ENCODE measurements at places on chromosomes 12 and 14.

DNA sequence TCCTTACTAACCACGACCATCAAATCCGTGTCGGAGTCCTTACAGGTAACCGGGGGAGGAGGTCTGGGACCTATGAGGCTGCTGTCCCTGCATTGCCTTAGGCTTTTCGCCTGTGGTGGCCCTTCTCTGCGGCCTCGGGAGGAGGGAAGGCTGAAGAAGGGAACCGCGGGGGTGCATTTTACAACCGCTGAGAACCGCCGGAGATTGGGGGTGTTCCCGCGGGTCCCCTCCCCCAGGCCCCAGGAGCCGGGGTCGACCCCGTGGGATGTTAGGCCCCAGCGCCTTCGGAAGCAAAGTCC, 549 bp downstream of the GPHN start:
- no peak for DNase-seq

- DNase-seq, result no peak
These were observed 13.8 kb downstream of the PLD4 start for GRCh38 chr14:104938436-104938835.

DNA sequence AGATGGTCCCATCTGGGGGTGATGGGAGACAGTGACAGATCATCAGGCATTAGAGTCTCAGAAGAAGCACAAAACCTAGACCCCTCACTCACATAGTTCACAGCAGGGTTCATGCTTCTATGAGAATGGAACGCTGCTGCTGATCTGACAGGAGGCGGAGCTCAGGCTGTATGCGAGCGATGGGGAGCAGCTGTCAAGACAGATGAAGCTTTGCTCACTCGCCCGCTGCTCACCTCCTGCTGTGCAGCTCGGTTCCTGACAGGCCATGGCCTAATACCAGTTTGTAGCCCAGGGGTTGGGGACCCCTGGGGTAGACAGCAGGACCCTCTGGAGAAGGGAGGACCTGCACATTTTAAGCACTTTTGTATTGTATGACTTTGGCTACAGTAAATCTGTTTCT, 111.2 kb downstream of the LGMN start:
- no peak for DNase-seq

- DNase-seq, result no peak
These were observed 451.7 kb downstream of the MDGA2 start for GRCh38 chr14:47223656-47224055.

DNA sequence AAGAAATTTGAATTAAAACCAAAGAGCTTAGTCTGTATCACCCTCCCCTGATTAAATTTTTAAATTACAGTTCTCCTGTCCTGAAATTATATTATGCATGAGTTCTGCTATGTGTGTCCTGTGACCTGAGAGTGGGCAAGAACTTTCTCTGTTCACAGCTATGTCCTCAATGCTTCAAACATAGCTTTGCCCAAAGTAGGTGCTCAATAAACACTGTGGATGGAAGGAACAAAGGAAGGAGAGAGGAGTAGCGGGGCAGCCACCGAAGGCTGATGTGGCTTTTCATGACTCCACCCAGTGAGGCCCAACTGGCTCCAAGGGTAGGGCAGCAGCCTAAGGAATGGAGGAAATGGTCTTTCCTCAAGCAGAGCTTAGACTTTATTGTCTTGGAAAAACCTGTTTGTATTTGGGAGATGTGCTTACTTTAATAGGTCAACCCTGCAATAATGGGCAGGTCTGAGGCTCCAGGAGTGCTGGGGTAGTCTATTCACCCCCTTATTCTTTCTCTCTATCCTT, 7.6 kb upstream of the MARK3 start:
- no peak for DNase-seq

- no peak for DNase-seq
These were observed 234.0 kb downstream of the ETNK1 start for GRCh38 chr12:22858849-22859570.

- no peak for DNase-seq
These were observed 360.8 kb downstream of the AEBP2 start for GRCh38 chr12:19799895-19800602.

- no peak for DNase-seq
These were observed 2.1 kb downstream of the DAO start for GRCh38 chr12:108881953-108882352.

GRCh38 chr12:44021471-44021971, 185.6 kb downstream of the TMEM117 start:
- DNase-seq, result no peak

GRCh38 chr14:104385111-104385510, 194.5 kb upstream of the C14orf180 start:
- DNase-seq, result no peak

DNA sequence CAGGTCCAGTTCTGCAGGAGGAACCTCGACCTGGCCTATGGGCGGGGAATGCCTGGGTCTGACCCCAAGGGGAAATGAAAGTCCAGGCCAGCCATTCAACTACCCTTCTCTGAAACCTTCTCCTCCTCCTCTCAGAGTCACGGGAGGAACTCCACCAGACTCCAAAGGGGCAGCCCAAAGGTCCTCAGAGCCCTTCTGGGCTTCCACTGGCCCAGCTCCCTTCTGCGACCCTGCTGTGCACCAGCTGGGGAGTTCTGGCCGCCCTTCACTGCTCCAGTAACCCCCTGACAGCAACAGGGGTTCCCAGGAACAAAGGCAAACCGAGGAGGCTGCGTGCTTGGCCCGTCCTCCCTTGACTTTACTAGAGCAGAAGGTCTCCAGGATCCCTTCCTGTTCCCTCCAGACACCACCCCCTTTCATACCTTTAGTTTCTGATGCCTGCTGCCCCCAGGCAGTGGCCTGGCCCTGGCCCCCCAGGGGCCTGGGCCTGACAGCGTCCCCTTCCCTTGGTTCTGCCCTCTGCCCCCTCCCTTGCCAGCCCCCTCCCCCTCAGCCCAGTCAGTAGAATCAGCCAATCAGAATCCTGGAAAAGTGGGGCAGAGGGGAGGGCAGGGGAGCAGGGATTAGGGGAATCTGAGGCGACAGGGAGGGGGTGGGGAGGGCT, 850 bp upstream of the ZNF385A start:
- DNase-seq, result no peak

DNA sequence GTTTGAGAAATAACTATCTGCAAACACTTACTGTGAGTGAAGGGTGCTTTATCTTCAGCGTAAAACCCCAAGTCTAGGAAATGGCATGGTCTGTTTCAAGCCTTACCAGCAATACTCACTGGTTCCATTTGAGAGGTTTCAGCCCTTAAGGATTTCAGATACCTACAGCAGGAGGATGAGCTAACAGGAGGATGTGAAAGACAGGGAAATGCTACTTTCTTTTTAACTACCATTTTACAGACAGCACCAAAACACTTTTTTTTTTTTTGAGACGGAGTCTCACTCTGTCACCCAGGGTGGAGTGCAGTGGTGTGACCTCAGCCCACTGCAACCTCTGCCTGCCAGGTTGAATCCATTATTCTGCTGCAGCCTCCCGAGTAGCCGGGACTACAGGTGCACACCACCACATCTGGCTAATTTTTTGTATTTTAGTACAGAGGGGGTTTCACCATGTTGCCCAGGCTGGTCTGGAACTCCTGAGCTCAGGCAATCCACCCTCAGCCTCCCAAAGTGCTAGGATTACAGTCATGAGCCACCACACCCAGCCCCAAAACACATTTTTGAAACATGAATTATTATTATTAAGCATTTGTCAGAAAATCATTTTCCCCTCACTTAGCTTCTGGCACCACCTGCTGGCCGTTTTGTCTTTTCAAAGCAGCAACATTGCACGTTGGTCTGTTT, 4.6 kb downstream of the MTRFR start:
- DNase-seq, result peak; percentile 69

DNA sequence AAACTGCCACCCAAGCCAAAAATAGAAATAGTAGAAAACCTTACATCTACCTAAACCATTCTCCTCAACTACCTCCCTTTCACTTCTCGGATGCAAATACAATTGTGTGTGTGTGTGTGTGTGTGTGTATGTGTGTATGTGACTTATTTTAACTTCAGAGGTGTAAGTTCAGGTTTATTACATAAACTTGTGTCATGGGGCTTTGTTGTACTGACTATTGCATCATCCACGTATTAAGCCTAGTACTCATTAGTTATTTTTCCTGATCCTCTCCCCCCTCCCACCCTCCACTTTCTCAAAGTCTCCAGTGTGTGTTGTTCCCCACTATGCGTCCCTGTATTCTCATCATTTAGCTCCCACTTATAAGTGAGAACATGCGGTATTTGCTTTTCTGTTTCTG, 592.5 kb upstream of the ATP2B1 start:
- no peak for DNase-seq

GRCh38 chr12:84016956-84017355, 895.6 kb downstream of the SLC6A15 start:
- no peak for DNase-seq

- no peak for DNase-seq
These were observed 9.3 kb upstream of the DLK1 start for GRCh38 chr14:100717386-100717785.

- no peak for DNase-seq
These were observed 165.5 kb downstream of the KIF21A start for GRCh38 chr12:39277416-39277815.

DNA sequence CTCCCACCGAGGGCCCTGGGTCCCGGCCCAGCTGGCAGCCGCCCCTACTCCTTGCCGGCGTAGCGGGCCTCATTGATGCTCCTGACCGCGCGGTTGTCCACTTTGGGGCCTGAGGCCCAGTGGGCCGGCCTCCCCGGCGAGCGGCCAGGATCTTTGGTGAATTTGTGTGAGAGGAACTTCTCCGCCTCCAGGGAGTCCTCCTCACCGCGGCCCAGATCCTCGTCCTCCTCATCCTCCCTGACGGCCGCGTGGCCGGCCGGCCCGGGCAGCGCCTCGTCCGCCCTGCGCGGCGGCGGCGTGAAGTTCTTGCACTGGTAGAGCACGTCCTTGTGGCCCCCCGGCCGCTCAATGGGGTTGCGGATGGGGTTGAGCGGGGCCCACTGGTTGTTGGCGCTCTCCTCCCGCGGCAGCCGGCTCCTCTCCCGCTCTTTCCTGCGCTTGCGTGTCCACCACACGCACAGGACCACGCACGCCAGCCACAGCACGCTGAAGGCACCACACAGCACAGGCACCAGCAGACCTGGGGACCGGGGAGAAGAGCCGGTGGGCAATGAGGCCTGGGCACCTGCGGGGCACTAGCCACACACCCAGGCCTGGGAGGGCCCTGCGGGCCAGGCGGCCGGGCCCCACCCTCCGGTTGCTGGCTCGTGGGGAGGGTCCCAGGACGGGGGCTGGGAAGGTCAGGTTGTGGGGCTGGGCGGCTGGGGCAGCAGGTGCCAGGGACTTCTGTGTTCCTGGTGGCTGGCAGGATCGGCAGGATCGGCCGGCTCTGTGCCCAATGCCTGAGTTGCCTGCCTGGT, 25.7 kb downstream of the JAG2 start:
- DNase-seq, result no peak
